Activated CD4-positive, alpha-beta memory T cell treated with anti-CD3 and anti-CD28 coated beads, Interleukin-2, amount 10 ng/mL, durations not matched to agents 7 days and 5 days (primary cell): ENCODE measurements at places on chromosomes 7 and 10. TPM values are rescaled to one million over a fixed set of nuclear protein-coding genes. Genes with fewer than 3 reads are reported as not detected.

The WIPF3 gene
- not detected for total RNA-seq

GRCh38 chr10:24177636-24178035 lies 31.3 kb upstream of the KIAA1217 start:
- no peaks in the 10 kb centered on the region for H3K36me3 ChIP-seq
- no peaks in the 10 kb centered on the region for H3K27me3 ChIP-seq

- H3K4me1 ChIP-seq: peaks cover 8% of the 10 kb centered on the region
- H3K36me3 ChIP-seq: no peaks in the 10 kb centered on the region
- no peak for DNase-seq
- H3K27me3 ChIP-seq: no peaks in the 10 kb centered on the region
- no peak overlapping the region for H3K4me3 ChIP-seq
These were observed 22.3 kb upstream of the RHBDD2 start for GRCh38 chr7:75856536-75856935.

GRCh38 chr7:20193242-20193777 lies 23.9 kb downstream of the MACC1 start:
- no peak for DNase-seq
- no peaks in the 10 kb centered on the region for H3K4me1 ChIP-seq
- no peak overlapping the region for H3K27ac ChIP-seq
- no peak overlapping the region for H3K4me3 ChIP-seq

DNA sequence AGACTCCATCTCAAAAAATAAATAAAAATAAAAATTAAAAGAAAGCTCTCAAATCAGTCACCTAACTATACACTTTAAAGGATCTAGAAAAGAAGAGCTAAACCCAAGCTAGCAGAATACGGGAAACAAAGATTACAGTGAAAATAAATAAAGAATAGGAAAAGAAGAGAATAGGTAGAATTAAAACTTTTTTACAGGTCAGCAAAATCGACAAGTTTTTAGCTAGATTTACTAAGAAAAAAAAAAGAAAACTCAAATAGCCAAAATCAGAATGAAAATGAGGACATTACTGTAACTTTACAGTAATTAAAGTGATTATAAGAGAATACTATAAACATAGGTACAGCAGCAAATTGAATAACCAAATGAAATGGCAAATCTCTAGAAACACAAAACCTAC lies 51.5 kb upstream of the RABGEF1 start:
- no peak for DNase-seq
- H3K4me1 ChIP-seq: peaks cover 6% of the 10 kb centered on the region
